Stimulated activated CD4-positive, alpha-beta T cell treated with anti-CD3 and anti-CD28 coated beads, Interleukin-1b, Interleukin-23, amount 100 ng/mL, for 1 hour (primary cell): ENCODE measurements at places on chromosomes 7 and 10.

GRCh38 chr7:158821171-158822031, 7.9 kb downstream of the ESYT2 start:
- DNase-seq, result no peak

- DNase-seq, result no peak
These were observed 32.8 kb downstream of the MKRN1 start for GRCh38 chr7:140446467-140446866.

DNA sequence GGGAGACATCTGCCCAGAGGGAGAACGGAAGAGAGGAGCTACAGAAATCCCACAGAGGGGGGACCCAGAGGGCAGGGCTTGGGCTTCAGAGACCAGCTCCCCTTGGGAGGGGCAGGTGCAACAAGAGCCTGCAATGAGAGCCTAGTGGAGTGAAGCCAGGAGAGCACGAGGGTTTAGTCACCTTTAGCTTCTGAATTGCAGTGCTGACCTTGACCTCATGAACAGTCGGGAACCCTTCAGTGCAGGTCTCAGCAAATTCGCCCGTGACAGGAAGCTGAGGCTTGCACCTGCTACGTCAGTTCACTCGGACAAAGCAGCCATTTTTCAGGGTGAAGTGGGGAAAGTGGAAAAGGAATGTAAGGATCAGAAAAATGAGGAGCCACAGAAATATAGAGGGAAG, 306.8 kb upstream of the CDC14C start:
- no peak for DNase-seq

GRCh38 chr10:43167498-43167889, 29.2 kb downstream of the CSGALNACT2 start:
- DNase-seq, result no peak

- DNase-seq, result no peak
These were observed 11.8 kb downstream of the NT5C3A start for GRCh38 chr7:33050535-33051318.

- no peak for DNase-seq
These were observed 37.4 kb downstream of the USP54 start for GRCh38 chr10:73553761-73554160.

GRCh38 chr7:151875942-151876898, 695 bp downstream of the PRKAG2 start:
- DNase-seq, result peak; percentile 34

- DNase-seq, result no peak
These were observed 86.1 kb upstream of the PCBD1 start for GRCh38 chr10:70974351-70974901.

DNA sequence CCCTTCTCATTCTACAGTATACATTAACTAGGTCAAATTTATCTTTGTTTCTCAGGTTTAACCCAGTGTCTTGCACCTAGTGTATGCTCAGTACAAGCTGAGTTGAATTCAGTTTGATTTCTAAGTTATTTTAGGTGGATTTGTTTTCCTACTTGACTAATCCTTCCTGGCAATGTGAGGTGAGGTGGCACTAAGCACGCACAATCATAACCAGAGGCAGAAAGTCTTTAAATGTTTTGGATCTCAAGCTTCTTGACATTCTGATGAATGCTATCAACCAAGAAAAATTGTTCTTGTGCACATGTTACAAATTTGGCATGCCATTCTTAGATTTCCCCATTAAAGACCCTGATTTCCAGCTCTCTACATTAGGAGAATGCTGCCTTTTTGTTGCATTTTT, 3.2 kb downstream of the BZW2 start:
- DNase-seq, result no peak

DNA sequence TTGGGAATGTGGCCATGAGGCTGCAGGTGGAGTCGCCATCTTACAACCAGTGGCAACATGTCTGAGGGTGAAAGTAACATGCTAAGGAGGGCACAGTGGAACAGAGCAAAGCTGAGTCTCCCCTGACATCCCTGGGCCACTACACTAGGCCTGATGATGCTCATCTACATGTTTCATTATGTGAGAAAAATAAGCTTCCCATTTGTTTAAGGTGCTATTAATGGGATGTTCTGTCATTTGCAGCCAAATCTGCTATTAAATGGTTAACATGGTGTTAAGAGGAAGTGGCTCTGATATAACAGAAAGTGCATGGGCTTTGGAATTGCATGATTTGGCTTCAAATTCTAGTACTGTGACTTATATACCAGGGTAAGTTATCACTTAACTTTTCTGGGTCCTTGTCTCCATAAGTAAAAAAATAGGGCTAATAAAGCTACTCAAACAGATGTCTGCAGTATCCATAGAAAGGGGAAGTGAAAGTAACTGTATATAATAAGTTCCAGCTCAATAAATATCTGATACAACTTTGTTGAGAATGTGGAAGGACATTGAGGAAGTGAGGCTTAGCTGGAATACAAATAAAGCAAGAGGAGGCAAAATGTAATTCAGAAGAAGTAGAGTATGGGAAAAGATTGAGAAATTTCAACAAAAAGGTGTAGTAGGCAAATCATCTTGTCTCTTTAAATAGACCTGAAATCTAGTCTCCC, 158.9 kb downstream of the RTKN2 start:
- no peak for DNase-seq

DNA sequence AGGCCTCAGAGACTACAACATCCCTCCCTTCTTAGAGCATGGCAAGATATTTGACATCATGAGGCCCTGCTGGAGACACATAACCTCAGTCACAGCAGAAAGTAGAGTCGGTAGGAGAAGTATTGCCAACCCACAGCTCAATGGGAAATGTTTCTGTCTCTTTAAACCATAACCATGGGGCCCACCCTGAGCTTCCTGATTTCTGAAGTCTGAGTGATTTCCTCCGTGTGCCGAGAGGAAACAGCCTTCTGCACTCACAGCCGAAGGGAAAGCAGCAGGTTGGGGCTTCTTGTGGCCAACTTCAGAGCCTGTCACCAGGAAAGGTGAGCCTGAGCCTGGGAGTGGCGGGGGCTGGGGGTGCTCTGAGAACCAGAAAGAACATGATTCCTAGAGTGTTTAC, at the start of gene GIMAP1:
Gene GIMAP1 (plus strand): TSS at position 246 of the 400 bp plus-strand sequence. CDS start 2,435 bp downstream, outside the sequence.
- peak; percentile 47 for DNase-seq

GRCh38 chr7:28132959-28133870, 47.4 kb downstream of the JAZF1 start:
- no peak for DNase-seq

DNA sequence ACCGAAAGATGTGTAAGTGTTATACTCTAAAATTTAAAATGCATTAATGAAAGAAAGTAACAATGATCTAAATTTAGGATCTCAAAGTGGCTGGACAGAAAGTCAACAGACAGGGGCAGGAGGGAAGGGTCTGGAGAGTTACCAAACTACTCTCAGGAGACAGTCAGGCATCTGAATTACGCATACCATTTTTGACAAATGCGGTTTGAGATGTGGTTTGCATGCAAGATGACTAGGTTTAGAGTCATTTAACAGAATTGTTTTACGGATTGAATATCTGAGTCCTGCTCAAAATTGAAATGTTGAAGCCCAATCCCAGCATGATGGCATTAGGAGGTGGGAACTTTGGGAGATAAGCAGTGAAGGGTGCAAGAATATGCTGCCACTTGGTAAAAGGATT, 314.1 kb downstream of the WDR11 start:
- no peak for DNase-seq

DNA sequence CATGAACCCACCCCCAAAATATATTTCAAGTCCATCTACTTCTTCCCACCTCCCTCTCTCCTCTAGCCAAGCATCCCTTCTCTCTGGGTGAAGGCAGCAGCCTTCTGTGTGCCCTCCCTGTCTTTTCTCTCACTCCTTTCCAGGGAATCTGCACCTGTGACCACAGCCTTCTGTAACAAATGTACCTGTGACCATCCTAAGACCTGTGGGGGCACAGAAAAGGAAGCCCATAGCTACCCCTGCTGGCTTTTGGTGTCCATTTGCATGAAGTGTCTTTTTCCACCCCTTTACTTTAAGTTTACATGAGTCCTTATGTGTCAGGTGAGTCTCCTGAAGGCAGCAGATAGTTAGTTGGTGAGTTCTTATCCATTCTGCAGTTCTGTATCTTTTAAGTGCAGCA, 2.0 kb upstream of the TBXAS1 start:
- no peak for DNase-seq

DNA sequence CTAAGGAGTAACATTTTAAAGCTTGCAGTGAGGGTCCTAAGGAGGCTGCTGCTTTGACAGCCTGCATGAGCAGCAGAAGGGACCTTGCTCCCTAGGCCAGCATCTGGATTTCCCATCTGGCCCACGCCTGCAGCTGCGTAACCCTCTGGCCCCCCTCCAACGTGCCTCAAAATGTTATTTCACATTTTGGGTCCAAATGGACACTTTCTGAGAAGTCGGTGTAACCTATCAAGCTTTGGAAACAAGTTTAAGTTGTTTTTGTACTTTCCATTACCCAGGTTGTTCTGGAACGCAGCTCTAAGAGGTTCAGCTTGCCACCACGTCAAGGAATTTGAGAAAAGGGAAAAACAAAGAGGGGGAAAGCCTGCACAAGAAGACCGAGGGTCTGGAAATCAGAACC, 338.3 kb downstream of the KCNMA1 start:
- DNase-seq, result no peak

GRCh38 chr10:98055841-98056516, 25.6 kb upstream of the CRTAC1 start:
- DNase-seq, result no peak

- DNase-seq, result no peak
These were observed 107.5 kb downstream of the ADAM22 start for GRCh38 chr7:88041583-88041982.

- no peak for DNase-seq
These were observed 401.7 kb downstream of the EXOC4 start for GRCh38 chr7:133654547-133654946.
